D341Med (cell line): ENCODE measurements at places on chromosomes 1 and 21.

GRCh38 chr1:94658221-94658620 is 116.7 kb upstream of the F3 start:
- no peak for DNase-seq

DNA sequence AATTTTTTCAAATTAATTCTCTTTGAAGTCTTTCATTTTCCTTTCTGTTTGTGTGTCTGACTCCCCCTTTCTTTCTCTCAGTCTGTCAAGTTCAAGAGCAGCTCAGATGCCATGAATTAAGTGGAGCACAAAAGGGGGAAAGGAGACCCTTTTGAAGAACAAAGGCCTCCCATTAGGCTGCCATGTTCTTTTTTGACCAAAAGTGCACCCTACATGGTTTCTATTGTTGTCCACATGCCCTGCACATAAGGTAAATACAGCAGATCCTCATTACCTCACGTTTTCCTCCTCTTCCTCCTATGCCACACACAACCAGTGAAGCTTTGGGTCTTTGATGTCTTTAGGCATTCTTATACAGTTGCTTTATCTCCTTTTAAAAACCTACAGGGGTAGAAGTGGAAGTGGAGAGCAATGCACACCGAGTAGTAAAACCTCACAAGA is 47.7 kb downstream of the POU2F1 start:
- DNase-seq: no peak

DNA sequence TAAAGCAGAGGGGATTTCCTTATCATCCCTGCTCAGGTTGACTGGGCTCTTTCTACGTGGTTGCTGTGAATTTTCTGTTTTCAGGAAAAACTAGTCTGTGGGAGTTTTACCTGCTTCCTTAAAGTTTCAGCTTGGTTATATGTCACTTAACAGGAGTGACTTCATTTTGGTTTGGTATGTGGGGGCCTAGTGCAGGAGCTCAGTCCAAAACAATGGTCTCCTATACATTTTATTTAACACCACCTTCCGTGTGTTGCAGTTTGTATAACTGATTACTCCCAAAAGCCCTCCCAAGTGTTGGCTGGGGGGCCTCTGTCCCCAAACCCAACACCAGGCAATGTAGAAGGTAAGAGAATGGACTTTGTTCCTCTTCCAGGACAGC is 5.3 kb downstream of the IL23R start:
- DNase-seq: no peak

DNA sequence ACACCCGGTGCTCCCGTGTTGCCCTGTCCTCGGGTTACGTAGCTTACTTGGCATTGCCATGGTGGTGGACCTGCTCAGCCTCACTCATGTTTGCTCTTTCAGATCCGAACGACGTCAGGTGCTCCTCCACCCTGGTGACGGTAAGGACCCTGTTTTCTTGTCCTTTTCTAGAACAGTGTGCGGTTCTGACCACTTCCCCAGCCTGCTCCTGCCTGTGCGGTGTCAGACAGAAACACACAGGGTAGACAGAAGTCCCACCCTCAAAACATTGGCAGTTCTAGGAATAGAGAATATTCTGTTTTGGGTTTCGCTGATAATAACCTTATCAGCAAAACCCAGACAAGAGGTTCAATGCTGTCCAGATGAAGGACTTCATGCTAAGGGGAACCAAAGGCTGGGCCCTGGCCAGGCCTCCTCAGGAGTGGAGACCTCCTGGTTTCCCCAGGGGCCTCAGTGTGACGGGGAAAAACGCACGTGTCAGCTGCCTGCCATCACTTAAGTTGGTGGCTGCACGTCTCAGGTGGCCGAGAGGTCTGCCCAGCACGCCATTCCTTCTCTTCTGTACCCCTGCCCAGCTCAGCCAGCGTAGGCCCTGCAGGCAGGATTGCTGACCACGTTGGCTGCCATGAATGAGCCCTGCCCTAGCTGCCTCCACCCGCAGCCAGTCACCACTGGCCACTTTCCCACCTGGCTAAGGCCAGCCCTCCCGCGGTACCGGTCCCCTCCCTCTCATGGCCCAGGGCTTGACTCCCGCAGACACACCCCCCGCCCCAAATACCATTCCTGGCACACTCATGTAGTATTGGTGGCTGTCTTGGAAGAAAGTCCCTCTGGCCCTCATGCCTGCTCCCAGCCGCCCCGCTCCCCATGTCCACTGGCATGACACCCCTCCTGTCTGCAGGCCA is 33.6 kb downstream of the SLC37A1 start:
- DNase-seq: no peak

DNA sequence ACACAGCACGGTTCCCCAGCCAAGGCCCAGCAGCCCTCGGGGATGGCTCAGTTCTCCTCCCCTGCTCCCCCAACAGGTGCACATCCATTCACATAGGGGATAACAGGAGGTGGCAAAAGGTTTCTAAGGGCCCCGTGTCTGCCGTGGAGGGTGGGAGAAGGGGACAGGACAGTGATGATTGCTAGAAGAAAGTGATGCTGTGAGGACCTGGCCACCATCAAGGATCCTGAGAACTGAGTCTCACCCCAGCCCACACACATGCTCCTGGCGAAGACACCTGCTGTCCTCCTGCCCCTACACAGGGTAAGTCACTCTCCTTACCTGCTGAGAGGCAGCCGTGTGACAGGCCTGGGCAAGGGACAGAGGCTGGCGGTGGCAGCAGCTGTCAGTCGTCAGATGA is 54.5 kb downstream of the GNG4 start:
- DNase-seq: no peak

DNA sequence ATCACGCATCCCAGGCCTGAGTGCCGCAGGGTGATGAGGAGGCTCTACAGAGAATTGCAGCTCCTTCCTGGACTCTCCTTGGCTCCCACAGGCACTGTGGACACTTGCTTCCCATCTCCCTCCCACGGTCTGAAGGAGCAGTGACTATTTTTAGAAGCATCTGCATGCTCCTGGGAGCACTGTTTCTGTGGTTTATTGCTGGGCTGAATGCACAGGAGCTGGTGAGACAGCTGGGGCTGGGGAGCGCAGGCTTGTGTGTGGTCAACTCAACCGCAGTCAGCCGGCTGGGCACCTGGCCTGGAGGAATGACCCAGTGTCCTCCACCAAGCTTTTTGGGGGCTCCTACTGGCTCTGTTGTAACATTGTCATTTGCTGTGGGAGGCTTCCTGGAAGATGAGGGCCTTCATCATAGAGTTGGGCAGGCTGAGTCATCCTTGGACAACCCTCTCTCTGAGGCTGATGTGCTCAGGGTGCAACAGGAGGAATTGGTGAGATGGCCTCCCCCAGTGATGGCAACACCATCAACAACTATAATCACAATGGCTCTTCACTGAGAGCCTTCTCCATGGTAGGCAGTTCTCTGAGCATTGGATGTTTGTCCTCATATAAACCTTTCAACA is 1.7 kb downstream of the NFASC start:
- no peak for DNase-seq

- DNase-seq: no peak
Observed at GRCh38 chr21:31425138-31425537, 81.1 kb upstream of the TIAM1 start.

- DNase-seq: no peak
Observed at GRCh38 chr1:245768596-245768995, 613.8 kb downstream of the KIF26B start.

GRCh38 chr1:201113451-201114244 is 1.4 kb upstream of the CACNA1S start:
- DNase-seq: no peak

DNA sequence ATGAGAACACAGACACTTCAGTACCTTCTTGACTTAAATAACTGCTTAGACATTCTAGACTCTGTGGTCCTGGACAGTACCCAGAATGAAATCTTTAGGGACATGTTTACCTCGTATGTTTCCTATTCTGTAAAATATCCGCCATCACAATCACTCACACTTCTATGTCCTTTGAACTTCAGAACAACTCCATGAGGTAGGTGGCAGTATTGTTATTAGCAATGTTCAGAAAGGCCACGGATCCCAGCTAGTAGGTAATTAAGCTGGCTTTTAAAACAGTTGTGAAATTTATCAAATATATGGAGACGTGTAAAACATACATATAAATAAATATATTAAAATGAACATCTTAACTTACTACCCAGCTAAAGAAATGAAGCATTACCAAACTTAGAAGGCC is 83.4 kb downstream of the CACHD1 start:
- DNase-seq: no peak

DNA sequence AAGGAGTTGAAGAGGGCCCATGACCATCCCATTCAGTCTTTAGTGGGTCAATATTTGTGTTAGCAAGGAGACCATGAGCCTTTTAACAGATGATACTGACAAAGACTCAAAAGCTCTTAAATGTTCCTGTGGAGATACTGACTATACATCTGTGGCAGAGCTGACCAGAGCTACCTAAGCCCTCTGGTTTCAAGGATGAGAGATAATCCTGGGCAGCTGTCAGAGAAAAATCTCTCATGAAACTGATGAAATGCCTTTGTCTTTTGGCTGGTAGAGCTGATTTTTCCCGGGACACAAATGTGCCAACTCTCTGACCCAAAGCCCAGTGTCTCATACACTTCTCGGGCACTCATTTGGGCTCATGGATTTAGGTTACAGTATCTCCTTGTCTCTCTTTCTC is 100.9 kb downstream of the XCL2 start:
- no peak for DNase-seq

DNA sequence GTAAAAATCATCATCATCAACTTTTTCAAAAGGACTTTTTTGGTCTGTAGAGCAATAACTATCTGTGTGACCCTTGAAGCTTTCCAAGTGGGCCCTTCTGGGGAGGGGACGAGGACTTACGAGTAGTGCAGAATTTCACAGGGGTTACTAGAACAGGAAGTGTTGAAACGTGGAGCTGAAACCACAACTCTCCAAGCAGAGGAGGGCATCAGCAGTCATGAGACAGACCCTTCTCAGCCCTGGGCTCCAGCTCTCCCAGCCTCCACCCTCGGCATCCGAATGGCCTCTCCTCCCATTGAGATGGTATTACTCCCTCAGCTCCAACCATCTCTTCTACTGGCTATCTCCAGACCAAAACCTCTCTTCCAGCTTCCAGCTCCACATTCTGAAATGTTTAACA is 3.6 kb downstream of the FAM89A start:
- DNase-seq: no peak

- DNase-seq: no peak
Observed at GRCh38 chr1:222880587-222880986, 65.7 kb downstream of the DISP1 start.

DNA sequence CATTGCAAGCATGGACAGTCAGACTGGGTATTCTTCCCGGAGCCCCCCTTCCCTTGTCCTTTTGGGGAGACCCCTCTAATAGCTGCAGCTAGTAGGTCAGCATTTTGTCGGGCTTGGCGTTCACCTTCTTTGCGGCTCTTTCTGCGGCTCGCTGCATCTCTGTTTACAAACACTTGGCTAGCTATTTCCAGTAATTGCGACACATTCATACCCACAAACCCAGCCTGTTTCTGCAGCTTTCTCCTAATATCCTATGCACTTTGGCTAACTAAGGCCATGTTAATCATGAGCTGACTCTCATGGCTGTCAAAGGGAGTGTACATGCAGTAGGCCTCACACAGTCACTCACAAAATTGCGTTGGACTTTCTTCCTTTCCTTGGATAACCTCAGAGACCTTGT is 716.4 kb downstream of the AMY1C start:
- DNase-seq: no peak

DNA sequence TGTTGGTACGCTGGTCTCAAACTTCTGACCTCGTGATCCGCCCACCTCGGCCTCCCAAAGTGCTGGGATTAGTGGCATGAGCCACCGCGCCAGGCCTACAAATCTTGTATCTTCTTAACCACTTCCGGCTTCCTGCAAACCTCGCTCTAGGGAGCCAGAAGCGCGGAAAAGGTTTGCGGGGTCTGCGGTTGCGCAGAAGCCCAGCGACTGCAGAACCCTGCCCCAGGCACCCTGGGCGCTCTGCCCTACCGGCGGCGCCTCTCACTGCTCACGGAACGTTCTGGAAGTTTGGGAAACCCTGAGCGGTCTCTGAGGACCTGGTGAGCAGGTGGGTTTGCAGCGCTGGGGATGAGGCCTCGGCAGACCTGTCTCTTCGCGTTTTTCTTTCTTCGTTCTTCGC is at the start of gene C1orf146:
Gene C1orf146 (plus strand): TSS at position 195 of the 400 bp plus-strand sequence. CDS start 13,506 bp downstream, outside the sequence.
- no peak for DNase-seq

DNA sequence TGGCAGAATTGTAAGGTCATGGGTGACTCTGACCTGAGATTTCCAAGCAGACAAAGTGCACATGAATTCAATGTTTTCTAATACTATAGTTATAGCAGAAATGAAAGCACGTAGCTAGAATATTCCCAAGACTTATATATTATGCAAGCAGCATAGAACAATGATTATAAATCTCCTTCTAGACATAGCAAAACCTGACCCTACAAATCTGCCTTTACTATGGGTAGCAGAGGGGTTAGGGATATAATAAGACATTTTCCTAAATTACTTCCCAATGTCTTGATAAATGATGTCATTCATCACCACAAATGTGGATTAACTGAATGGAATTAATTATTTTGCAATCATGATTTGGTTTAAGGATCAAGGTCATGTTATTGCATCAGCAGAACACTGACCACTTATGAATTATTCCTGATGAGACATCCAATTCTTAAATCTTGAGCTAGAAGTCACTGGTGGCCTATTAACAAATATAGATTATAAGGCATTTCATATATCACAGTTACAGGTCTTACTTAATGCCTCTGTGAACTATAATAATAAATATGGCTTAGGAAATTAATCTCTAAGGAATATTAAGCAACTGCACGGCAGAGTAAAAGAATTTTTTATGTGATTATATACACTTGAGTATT is 776.6 kb downstream of the AMY1C start:
- no peak for DNase-seq

GRCh38 chr1:217535601-217536377 is 95.1 kb downstream of the GPATCH2 start:
- DNase-seq: no peak

- DNase-seq: no peak
Observed at GRCh38 chr1:13556224-13556764, 27.3 kb upstream of the PDPN start.
